ENCODE measurements at places on chromosomes 12 and 14. TPM values are rescaled to one million over a fixed set of nuclear protein-coding genes. Genes with fewer than 3 reads are reported as not detected.

NPFF gene
- 1.2 TPM for total RNA-seq

TMPRSS12 gene
- total RNA-seq, result not detected

KLRC4 gene
- total RNA-seq, result 1.2 TPM

C14orf39 gene
- total RNA-seq, result 0.92 TPM

C14orf132 gene
- 118 TPM for total RNA-seq

HCAR3 gene
- total RNA-seq, result not detected

SCYL2 gene
- total RNA-seq, result 116 TPM

FAM186B gene
- total RNA-seq, result not detected

MYF5 gene
- not detected for total RNA-seq

SLC17A8 gene
- 10.1 TPM for total RNA-seq

FGF23 gene
- not detected for total RNA-seq

UNC119B gene
- total RNA-seq, result 28.4 TPM

GPX2 gene
- not detected for total RNA-seq

CIROP gene
- total RNA-seq, result not detected

PARP11 gene
- total RNA-seq, result 15.2 TPM

ABCC9 gene
- total RNA-seq, result 22.8 TPM

KRT7 gene
- not detected for total RNA-seq

LRTM2 gene
- total RNA-seq, result 11.3 TPM

GDF3 gene
- total RNA-seq, result not detected

SCAF11 gene
- 72.2 TPM for total RNA-seq
